ENCODE measurements at places on chromosomes 13 and 19.
A peak's percentile ranks its signal among the peaks of the same experiment; 100 is the strongest.

DNA sequence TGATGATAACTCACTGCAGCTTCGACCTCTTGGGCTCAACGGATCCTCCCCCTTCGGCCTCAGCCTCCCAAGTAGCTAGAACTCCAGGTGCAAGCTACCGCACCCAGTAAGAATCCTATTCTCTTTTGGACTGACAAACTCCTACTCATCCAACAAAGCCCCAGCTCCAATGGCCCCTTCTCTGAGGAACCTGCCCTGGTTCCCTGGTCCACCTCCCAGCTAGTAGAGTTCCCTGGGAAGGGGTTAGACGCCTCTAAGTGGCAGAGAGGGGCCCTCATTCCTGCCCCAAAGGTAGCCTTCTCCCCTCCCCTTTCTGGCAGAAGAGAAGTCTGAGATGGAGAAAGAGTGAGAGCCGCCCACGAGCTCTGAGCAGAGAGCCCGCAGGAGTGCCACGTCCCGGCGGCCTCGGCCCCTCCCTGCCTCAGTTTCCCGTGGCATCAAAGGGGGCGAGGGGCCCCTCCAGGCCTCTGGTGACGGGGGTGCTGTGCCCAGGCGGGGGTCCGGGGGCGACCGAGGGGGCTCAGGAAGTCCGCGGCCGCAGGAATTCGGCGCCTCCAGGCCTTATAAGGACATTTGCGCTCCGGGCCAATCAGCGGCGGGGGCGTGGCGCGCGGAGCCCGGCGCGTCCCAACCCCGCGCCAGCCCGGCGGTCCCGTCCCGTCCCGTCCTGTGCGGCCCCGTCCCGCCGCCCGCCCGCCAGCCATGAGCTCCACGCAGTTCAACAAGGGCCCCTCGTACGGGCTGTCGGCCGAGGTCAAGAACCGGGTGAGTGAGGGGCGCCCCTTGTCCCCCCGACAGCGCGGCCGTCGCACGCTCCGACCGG, at the start of gene CNN2:
Gene CNN2 (plus strand): TSS at position 649 of the 823 bp plus-strand sequence. CDS start 54 bp downstream, at position 703.
- DNase-seq = peak; percentile 84

GRCh38 chr13:93672996-93673395, 446.4 kb downstream of the GPC6 start:
- DNase-seq = no peak

GRCh38 chr19:50873056-50873455, at the start of gene KLK2:
TSS of gene KLK2 (plus strand) at chr19:50873439. CDS start at chr19:50873474, 35 bp downstream.
- DNase-seq = no peak

GRCh38 chr13:50991579-50992521, 82.3 kb downstream of the RNASEH2B start:
- DNase-seq = no peak

DNA sequence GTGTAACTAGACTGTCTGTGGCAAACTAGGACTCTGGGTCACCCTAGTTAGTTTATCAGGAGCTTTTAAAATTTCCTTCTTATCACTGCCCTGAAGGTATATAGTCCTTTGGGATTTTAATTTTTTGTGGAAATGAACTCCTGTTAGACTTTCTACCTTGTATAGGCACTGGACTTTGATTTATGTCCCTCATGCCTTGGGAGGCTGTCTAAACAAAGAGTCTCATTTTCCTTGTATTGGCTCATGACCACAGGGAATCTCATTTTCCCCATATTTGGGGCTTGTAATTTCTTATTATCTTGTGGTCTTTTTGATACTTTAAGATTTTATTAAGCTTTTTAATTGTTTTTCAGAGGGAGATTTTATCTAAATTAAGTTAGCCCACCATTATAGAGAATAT, 21.4 kb downstream of the KCTD4 start:
- no peak for DNase-seq

DNA sequence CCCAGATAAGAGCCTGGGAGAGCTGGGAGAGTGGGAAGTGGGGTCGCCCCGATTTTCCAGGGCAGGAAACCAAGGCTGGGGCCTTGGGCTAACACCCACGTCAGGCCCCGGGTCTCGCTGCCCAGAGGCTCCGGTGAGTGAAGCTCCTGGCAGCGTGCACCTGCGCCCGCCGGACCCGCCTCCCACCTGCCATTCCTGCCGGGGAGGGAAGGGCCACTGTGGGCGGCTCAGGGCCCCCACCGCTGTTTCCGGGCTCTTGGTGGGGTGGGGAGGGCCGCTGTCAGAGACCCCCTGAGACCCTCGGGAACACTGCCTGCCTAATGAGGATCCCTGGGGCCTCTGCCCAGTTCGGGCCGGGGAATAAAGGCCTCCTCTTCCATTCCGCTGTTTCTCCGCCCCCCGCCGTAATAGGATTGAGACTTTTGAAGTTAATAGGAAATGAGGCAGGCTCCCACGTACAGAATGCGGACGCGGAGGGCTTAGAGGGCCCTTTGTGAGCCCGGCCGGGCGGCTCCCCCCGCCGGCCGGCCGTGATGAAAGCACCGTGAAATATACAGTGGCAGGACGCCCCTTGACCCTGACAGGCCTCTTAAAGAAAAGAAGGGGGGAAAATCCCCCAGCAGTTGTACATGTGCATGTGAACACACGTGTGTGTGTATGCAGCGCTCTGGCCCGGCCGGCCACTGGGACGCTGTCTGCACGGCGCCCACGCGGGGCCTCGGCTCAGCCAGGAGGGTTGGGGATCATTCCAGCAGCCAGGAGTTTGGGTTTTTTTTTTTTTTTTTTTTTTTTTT, 33.2 kb downstream of the EFNA2 start:
- no peak for DNase-seq

DNA sequence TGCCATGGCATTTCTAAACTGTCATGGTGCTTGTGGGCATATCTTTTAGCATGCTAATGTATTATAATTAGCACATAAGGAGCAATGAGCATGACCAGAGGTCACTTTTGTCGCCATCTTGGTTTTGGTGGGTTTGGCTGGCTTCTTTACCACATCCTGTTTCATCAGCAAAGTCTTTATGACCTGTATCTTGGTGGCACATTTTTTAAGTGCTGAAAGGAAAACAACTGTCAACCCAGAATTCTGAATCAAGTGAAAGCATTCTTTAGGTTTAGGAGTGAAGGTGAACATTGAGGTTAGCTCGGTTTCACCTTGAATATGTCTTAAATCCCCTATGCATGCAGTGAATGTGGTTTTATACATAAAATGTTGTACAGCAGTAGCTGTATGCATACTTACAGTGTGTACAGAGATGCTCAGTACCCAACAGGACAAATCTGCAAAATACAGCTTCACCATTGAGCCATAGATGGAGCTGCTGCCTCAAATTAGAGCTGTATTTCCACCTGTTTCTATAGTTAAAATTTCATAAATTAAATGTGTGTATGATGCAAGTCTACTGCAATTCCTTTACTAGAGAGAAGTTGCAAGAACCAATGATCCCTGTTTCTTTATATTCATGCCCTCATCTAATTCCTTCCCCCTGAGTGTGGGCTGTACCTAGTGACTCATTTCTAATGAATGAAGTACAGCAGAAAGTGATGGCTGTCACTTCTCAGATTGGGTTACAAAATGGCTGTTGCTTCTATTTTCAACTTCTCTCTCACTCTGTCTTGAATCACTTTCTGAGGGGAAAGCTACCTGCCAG, 25.2 kb upstream of the IGSF23 start:
- DNase-seq = peak; percentile 85

DNA sequence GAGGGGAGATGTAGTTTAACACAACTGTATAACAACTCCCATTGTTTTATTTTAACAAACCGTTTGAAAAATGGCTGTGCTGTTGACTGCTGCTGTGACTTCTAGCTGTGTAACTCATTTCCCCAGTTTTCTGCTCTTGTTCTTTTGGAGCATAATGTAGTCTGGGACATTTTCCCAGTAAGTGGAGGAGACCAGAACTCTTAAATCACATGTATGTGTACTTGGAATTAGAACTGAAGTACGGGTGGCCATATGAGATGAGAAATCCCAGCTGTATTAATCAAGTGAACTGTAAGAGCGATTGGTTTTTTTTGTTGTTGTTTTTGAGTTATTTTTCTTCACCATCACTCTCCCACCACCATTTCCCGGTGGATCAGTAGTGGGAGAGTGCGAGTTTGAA, 49.4 kb upstream of the RNF113B start:
- no peak for DNase-seq

- DNase-seq = no peak
Measured at GRCh38 chr19:43468354-43469159, 3.1 kb upstream of the LYPD3 start.

DNA sequence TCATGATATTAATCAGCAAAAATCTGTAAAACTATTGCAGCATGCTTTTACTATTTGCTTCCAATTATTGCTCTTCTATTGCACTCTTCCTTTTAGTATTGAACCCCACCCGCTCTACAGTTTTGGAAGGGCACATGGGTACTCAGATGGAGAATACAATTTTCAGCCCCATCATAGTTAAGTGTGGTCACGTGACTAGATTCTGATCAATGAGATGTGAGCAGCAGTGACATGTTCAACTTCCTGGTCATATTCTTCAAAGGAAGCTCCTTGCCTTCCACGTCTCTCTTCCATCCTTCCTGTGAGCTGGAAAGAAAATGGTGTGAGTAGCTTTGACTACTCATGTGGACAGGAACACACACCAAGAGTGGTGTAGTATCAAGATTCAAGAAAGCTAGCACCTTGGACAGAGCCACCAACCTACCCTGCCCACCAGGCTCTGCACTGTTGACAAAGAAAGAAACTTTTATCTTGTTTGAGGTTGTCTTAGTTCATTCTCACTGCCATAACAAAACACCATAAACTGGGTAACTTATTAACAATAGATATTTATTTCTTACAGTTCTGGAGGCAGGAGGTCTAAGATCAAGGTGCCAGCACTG, 3.8 kb upstream of the FGF14 start:
- peak; percentile 27 for DNase-seq

DNA sequence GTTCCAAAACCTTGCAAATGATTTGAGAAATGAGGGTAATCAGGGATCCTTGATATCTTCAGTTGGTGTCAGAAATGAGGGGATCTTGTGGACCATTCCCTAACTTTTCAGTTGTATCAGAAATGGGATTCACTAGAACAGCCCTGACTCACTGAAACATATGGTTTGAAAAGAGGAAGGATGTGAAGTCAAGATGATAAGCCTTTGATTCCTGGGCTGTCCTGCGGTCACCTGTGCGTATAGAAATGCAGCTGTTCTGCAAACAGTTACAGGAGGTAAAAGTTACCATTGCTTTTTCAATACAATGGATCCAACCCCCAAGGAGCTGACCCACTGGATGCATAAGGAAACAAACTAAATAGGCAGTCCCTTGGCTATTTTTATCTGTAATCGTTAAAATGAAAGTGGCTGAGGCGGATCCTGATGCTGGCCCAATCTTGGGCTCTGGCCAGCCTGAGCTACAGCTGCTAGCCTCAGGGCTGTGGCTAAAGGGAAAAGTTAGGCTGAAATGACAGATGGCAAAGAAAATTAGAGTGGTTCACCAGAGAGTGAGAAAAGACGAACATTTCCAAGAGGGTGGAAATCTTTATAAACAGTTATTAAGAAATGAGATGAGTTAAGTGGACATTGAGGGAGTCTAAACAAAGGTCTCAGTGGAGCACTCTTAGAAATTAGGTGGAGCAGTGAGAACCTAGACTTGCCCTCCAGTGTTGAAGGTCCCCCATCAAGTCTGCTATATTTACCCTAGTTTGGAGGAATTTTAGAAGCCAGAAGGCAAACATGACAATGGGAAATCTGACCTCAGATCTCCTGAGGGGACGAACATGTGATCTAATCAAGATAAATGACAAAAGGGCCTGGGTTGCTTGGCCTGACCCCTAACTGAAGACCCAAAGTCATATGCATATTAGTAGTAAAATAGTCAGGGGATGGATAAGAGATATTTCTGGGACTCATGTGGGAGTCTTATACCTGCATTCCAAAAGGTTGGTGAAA, 7.6 kb downstream of the SIGLECL1 start:
- DNase-seq = no peak

GRCh38 chr19:12838182-12838885, at the start of gene MAST1:
TSS of gene MAST1 (plus strand) at chr19:12838515. CDS start at chr19:12838573, 58 bp downstream.
- DNase-seq = no peak

- no peak for DNase-seq
Measured at GRCh38 chr13:101942535-101943157, 459.2 kb downstream of the FGF14 start.

DNA sequence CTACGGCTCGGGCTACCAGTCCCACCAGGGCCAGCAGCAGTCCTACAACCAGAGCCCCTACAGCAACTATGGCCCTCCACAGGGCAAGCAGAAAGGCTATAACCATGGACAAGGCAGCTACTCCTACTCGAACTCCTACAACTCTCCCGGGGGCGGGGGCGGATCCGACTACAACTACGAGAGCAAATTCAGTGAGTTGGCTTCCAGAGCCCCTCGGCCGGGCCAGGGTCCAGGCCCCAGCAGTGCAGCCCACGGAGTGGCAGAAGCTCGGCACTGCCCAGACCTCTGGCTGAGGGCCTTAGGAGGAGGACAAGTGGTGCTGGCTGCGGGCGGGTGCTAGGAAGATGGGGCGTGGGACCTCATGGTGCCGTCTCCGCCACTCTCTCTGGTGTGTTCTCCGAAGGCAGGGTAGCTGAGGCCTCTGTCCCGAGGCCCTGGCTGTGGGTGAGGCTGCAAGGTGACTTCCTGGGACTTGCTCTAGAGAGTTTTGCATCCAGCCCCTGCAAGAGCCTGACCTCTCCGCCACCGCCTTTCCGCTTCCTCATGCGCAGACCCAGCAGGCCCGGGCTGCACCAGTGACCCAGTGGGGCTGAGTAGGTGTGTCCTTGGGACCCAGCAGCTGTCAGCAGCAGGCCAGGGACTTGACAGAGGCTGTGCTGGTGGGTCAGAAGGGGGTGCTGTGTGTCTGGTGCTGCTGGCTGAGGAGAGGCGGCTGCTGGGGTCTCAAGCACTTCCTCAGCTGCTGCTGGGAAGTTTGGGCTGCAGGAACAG, 13.5 kb upstream of the QTRT1 start:
- DNase-seq = no peak

- DNase-seq = no peak
Measured at GRCh38 chr19:45173816-45174215, 4.2 kb downstream of the TRAPPC6A start.

- no peak for DNase-seq
Measured at GRCh38 chr13:23771552-23771951, 117.6 kb downstream of the MIPEP start.

- DNase-seq = peak; percentile 22
Measured at GRCh38 chr19:16351133-16351809, 26.6 kb downstream of the KLF2 start.

DNA sequence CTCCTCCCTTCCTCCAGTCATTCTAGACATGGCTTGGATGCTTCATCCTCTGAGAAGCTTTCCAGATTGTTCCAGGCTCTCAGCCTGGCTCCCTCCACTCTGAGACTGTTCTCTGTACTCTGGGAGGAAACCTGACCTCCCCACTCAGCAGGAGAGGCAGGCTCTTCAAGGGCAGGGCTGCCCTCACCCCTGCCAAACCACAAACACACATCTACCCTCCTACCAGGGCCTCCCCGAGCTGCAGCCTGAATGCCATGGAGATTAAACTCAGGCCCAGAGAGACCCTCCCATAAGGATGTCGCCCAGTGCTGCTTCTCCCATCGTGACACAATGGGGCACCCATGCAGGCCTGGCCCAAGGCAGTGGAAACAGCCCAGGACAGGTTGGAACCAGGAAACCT, 16.2 kb downstream of the NUMBL start:
- no peak for DNase-seq

GRCh38 chr19:5361407-5361806, 20.8 kb upstream of the PTPRS start:
- DNase-seq = no peak

GRCh38 chr13:32737111-32737571, 150.9 kb downstream of the PDS5B start:
- DNase-seq = peak; percentile 28

- DNase-seq = no peak
Measured at GRCh38 chr19:13765395-13766094, 1.2 kb downstream of the MRI1 start.

GRCh38 chr13:46535825-46536224, 17.1 kb upstream of the LRCH1 start:
- DNase-seq = peak; percentile 33

All from cardiac fibroblast (primary cell).